ENCODE measurements at places on chromosomes 13 and 19.
A peak's percentile ranks its signal among the peaks of the same experiment; 100 is the strongest.

GRCh38 chr13:98571955-98572662, 4.8 kb downstream of the STK24 start:
- peak; percentile 26 for DNase-seq

GRCh38 chr19:55099557-55100506, 17.6 kb downstream of the PPP1R12C start:
- no peak for DNase-seq

- DNase-seq: no peak
Observed at GRCh38 chr19:49366110-49366509, 2.4 kb downstream of the DKKL1 start.

- no peak for DNase-seq
Observed at GRCh38 chr13:108855737-108856387, 226.5 kb downstream of the MYO16 start.

GRCh38 chr19:54133312-54133956, 4.1 kb upstream of the CNOT3 start:
- peak; percentile 11 for DNase-seq

- no peak for DNase-seq
Observed at GRCh38 chr19:12994701-12995595, at the start of gene NFIX. TSS of gene NFIX (plus strand) at chr19:12995475. CDS start at chr19:12995838, 363 bp downstream.

DNA sequence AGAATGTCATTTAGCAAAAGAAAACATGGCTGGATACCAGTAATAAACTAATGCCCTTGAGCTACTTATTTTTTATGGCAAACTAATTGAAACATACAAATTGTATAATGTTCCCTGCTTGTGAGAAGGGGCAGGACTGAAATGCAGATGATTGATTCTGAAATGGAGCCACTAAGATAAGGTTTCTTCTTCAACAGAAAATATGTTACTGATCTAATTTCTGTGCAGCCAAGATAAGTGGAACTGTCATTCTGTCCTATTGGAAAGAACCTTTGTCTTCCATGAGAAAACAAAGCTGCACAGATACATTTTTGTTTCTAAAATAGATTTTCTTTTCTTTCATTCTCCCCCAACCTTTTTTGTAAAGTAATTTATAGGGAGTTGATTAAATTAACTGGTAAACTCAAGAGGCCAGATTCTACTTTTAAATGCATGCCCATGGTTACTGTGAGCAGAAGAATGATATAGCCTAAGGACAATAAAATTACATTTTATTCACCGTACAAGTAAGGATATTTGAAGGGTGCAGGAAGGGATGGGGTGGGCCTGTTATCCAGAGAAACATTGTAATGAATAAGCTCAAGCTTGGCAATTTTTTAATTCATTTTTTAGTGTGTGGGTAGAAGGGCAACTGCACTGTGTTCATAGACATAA, 39.9 kb downstream of the STARD13 start:
- no peak for DNase-seq

- peak; percentile 67 for DNase-seq
Observed at GRCh38 chr19:50414864-50415660, 3.7 kb upstream of the SPIB start.

DNA sequence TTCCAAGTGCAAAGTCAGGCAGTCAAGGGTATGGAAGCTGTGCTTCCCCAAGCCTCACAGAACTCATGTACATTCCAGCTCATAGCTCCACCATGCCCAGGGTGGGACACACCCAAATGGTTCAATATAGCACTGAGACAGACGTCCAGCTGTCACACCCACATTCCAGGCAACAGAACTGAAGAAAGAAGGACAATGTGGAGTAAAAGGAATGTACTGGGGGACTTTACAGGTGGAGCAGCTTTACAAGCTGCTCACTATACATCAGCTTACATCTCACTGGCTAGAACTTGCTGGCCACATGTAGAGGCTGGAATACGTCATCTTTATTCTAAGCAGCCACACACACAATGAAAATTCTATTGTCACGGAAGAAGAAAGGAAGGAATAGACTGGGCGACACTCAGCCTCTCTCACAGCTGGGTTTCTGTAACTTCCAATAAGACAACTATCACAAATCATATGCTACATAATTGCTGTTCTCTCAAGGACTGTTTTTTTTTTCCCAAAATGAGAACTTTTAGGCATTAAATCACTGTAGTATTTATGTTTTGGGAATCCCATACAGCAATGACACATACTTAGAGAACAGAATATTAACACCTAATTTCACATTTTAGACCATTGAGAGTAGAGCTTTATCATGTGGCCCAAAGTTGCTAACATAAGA, 86.1 kb downstream of the KLF12 start:
- no peak for DNase-seq

Measured in dermis microvascular lymphatic vessel endothelial cell (primary cell).